ENCODE measurements at places on chromosomes 2 and 18.

- no peak for DNase-seq
These were observed 162.1 kb downstream of the SEPTIN10 start for GRCh38 chr2:109451671-109452070.

- no peak for DNase-seq
These were observed 194.7 kb downstream of the RAB3GAP1 start for GRCh38 chr2:135246711-135247270.

GRCh38 chr2:236001166-236001828 lies 166.9 kb downstream of the GBX2 start:
- no peak for DNase-seq

DNA sequence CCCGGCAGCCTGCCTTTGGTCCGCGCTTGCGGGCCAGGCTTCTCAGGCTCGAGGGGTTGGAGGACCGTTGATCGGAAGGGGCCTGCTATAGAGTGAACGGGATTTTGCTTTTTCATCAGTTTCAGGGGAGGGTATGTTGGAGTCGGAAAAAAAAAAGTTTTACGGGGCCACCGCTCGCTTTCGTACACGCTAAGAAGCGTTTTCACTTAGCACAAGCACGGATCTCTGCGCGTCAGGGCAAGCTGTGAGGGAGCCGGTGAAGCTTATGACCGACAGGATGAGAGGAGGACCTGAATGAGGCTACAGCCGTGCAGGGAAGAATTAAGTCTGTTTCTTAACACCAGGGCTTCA lies 443 bp downstream of the CPSF3 start:
- DNase-seq: no peak

DNA sequence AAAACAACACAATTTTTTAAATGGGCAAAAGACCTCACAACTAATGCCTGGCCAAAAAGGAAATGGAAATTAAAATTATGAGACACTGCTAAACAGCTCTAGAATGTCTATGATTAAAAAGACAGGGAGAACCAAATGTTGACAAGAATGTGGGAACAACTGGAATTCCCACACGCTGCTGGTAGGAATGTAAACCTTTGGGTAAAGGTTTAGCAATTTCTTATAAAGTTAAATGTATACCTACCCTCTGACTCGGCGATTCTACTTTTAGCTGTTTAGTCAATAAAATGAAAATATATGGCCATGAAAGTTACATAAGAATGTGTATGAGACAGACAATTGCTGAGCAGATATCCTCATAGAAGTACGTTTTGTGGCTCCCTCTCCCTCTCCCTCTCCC lies 60.9 kb downstream of the ATF2 start:
- DNase-seq: no peak

GRCh38 chr2:202032846-202033316 lies 774 bp upstream of the FZD7 start:
- no peak for DNase-seq

DNA sequence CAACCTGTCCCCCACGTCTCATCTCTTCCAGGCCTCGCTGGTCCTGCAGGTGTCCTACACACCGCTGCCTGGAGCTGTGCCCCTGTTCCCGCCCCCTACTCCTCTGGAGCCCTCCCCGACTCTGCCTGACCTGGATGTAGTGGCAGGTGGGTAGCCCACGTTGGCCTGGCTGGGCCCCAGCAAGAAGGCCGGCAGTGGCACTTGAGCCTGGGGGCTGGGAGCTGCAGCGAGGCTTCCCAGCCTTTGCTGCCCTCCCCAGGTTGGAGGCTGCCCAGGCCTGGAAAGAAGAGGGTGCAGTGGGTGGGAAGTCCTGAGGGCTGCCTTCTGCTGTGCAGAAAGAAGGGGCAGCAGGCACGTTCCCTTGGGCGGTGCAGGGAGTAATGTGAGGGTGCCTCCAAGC lies 58.4 kb downstream of the DYSF start:
- DNase-seq: no peak

DNA sequence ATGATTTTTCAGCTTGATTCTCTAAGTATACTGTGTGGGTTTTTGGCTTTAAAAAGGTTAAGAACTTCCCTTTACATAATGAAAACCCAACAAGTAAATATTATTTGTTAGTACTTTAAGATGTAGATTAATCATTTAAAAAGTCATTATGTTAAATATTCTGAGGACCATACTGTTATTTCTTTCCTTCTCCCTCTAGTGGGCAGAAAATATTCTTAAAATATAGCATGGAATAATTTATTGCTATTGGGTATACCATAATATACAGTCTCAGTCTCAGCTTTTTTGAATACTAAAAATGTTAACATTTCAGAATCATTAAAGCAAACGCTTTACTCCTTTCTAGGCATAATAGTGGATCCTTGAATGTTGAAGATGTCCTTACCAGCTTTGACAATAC lies 28.1 kb downstream of the CAMKMT start:
- DNase-seq: no peak

DNA sequence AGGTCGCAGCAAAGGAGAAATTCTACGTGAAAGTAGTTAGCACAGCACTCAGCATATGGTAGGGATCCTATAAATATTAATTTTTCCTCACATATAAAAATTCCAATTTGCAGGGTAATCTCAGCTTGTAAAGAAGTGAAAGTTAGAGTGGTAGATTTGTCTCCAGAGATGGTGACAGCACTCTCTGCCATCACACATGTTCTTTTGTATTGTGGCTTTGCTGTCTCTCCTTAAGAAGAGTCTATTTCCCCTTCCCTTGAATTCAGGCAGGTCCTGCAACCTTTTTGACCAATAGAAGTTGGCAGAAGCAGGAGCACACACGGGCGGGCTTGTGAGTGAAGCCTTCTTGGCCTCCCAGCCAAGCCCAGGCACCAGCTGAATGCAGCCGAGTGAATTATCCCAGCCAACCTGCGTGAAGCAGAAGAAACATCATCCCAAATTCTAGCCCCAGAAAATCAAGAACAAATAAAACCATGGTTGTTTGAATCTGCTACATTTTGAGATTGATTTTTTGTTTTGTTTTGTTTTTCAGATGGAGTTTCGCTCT lies 107.8 kb upstream of the COPS8 start:
- DNase-seq: no peak

GRCh38 chr2:237471438-237472186 lies 15.4 kb upstream of the MLPH start:
- no peak for DNase-seq

GRCh38 chr2:133676392-133677130 lies 108.3 kb upstream of the NCKAP5 start:
- no peak for DNase-seq

GRCh38 chr2:29040552-29040951 lies 33.8 kb downstream of the PCARE start:
- DNase-seq: no peak

DNA sequence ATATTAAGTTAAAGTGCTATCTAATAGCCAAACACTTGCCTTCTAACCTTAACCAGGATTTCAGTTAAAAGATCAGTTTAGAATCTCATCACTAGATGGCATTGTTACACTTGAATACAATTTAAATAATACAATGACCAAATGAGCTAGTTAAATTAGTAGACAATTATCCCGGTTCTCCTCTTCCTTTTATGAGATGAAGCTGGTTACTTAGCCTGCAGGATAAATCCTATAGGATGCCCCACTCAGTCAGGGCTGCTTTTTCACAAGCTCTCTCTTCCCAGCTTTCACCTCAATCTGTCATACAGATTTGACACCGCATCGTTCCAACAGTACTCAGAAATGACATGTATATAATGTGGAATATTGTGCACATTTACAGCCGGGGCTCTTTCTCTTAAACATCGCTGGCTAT lies 678.8 kb downstream of the KCNJ3 start:
- DNase-seq: no peak

DNA sequence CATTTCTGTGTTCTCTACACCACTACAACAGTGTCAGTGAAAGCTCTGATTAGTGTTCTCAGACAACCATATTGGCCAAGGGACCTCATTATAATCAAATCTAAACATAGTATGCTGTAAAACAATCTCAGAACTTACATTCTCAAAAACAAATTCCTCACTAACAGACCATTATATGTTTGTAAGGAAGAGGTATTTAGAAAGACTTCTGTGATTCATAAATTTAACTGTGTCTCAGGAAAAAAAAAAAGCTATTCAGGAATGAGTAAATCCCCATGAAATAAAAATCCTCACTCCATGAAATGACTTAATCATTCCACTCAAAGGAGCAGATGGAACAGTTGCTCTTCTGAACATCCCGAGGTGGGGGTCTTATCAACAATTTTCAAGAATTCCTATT lies 413.0 kb downstream of the CDH2 start:
- DNase-seq: no peak

- no peak for DNase-seq
These were observed 20.8 kb downstream of the PXDN start for GRCh38 chr2:1723397-1724042.

DNA sequence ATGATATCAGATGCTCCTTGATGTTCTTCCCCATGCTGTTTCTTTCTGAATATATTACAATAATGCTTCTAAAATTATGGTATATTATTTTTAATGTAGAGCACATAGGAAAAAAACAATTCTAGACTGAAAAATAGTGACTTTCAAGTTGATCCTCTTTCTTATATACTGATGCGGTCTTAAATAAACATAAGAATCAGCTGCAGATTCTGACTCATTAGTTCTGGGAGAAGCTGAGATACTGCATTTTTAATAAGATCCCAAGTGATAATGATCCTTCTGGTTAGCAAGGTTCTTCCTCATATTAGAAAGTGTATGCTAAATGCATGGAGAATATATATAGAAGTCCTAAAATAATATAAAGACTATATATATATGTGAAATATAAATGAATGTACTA lies 124.9 kb downstream of the XIRP2 start:
- no peak for DNase-seq

- DNase-seq: no peak
These were observed 27.2 kb downstream of the ACAA2 start for GRCh38 chr18:49786019-49786720.

GRCh38 chr2:11314487-11314886 lies 29.9 kb downstream of the ROCK2 start:
- DNase-seq: no peak

- DNase-seq: no peak
These were observed 505.5 kb upstream of the FAM98A start for GRCh38 chr2:34104601-34105000.

GRCh38 chr2:59390581-59390980 lies 1149.5 kb upstream of the FANCL start:
- no peak for DNase-seq

DNA sequence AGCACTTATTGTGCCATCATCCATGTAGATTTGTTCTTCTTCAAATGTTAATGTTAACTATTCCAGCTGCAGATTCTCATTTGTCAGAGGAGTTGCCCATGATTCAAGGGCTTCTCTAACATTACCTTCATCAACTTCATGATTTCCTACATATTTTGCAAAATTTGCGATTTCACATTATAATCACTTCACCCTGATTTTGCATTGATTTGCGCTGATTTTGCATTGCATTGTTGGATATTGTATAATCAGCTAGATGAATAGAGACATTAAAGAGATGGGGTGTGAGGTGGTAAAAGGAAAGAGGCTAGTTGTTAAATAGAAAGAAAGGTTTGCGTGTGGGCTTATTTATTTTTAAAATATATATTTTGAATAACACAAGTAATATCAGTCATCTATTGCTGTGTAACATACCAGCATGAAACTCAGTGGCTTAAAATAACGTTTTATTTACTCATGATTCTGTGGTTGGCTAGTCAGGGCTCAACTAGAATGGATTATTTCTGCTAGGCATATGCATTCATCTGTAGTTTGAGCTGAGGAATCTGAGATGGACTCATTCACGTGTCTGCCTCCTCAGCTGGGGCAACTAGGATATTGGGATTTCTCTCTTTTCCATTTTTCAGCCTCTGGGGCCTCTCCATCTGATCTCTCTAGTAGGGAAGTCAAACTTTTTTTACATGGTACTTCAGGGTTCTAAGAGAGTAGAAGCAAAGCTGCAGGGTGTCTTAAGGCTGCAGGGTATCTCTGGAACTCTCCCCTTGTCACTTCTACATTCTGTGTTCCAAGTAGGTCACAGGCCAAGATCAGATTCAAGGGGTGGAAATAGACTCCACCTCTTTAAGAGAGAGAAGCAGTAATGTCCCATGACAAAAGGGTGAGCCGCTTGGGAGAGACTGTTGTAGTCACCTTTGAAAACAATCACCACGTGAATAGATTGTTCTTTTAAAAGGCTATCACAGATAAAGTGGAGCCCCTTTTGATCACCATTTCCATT lies 2.2 kb upstream of the CAVIN2 start:
- DNase-seq: no peak

GRCh38 chr18:22268641-22269128 lies 99.3 kb downstream of the GATA6 start:
- no peak for DNase-seq

GRCh38 chr2:144434425-144435222 lies 85.3 kb downstream of the ZEB2 start:
- no peak for DNase-seq

GRCh38 chr2:128448331-128449225 lies 129.9 kb upstream of the HS6ST1 start:
- no peak for DNase-seq

DNA sequence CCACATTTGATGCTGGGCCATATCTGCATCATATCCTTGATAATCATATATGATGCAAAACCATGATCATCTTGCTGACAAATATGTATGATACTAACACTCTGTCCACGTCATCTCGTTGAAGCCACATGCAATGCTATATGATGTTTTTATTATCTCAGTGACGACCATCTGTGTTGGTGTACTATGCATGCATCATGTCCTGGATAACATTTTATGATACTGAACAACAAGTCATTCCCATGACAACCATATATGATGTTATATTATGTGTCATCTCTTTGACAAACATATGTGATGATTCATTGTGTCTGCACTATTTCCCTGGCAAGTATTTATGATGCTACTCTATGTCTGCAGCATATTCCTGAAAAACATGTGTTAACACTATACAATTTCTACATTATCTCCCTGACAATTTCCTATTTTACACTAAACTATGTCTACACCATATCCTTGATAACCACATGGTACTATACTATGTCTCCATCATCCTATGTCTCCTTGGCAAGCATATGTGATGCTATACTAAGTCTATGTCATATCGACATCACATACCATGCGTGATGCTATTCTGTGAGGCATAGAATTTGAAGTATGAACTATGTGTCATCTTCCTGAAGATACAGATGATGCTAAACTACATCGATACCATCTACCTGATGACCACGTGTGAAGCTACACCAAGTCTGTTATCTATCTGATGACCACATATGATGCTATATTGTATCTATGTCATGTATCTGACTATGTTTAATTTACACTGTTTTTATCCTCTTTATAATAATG lies 37.0 kb downstream of the DAW1 start:
- no peak for DNase-seq

- no peak for DNase-seq
These were observed 44.5 kb downstream of the LRATD1 start for GRCh38 chr2:14677039-14677438.

DNA sequence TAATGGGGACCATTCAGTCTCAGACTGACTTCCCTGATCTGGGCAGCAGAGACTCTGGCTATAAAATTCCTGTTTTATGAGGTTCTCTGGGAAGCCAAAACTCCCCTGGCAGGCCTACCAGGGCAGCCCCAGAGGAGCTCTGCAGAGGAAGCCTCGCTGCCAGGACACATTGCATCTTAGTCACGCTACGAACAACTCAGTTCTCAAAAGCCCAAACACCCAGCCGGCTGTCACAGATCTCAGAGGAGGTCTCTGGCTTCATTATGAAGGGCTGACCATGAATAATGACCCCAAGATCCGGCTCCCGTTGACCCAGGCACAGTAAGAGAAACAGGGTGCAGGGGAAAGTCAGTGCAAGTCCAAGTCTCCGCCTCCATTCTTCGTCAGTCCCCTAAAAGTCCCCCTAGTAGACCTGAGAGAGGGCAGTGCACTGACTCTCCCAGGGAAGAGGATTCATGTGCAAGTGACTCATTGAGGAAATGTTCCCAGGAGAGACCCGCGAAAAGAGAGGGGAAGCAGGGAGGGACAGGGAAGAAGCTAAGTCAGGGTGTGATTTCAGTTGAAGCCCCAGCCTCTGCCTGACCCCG lies 212.3 kb downstream of the CYP26B1 start:
- no peak for DNase-seq
